ENCODE measurements at places on chromosomes 1 and 21.
A peak's percentile ranks its signal among the peaks of the same experiment; 100 is the strongest.

- DNase-seq = no peak
Observed at GRCh38 chr1:219902951-219903350, 25.4 kb downstream of the SLC30A10 start.

DNA sequence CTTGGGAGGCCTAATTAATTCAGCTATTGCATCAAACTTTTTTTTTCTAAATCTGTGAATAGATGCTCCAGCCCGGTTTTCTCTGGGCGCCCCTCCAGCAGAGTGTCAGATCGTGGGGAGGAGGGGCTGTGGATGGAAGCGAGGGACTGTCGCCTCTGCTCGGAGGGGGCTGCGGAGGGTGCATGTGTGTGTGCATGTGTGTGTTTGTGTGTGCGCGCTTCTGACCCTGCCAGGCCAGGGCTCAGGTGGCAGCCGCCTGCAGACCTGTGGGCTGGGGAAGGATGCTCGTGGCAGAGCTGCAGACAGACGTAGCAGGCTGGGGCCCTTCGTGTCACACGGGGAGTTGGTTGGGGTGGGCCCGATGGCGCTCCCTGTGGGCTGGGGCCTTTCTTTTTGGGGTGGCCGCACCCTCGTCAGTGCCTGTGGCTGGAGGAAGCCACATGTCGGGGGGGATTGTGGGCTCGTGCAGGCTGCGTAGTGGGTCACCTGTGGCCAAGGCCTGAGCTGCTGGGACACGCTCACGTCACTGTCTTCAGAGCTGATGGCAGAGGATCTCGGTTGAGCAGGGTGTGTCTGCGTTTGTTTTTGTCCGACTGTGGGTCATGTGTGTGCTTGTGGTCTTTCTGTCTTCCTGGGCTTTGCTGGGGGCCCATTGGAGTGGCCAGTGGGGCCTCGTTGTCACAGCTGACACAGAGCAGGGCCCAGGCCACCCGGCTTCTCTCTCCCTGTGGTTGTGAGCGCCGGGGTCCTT lies 2.8 kb downstream of the SKI start:
- DNase-seq = no peak

- no peak for DNase-seq
Observed at GRCh38 chr1:110481968-110482623, 31.1 kb downstream of the PROK1 start.

GRCh38 chr1:119966020-119966419 lies 69.7 kb upstream of the ADAM30 start:
- no peak for DNase-seq

- peak; percentile 97 for DNase-seq
Observed at GRCh38 chr1:9110669-9111356, 18.1 kb downstream of the GPR157 start.

DNA sequence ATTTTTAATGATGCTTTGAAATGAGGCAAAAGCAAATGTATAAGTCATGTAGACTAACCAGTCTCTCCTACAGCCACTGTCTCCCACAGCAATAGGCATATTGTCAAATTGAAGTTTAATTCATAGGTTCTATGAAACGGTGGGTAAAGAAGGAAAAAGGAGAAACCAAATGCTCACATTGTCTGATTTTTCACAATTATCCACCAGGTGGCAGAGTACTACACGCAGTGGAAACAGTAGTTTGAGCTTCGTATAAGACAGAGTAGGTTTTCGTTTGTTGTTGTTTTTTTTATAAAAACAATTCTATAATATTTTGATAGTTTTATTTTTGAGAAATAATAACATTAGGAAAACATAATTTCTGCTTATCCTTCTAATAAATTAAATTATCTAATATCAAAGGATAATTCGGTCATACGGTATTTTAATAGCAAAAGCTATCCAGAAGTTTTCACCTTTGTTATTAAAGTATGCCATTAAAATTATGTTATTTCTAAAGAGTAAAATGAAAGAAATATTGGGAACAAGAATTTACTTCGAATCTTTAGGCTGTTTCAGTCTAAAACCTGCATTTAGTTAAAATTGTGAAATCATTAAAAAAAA lies 39.1 kb downstream of the TYW3 start:
- peak; percentile 50 for DNase-seq

DNA sequence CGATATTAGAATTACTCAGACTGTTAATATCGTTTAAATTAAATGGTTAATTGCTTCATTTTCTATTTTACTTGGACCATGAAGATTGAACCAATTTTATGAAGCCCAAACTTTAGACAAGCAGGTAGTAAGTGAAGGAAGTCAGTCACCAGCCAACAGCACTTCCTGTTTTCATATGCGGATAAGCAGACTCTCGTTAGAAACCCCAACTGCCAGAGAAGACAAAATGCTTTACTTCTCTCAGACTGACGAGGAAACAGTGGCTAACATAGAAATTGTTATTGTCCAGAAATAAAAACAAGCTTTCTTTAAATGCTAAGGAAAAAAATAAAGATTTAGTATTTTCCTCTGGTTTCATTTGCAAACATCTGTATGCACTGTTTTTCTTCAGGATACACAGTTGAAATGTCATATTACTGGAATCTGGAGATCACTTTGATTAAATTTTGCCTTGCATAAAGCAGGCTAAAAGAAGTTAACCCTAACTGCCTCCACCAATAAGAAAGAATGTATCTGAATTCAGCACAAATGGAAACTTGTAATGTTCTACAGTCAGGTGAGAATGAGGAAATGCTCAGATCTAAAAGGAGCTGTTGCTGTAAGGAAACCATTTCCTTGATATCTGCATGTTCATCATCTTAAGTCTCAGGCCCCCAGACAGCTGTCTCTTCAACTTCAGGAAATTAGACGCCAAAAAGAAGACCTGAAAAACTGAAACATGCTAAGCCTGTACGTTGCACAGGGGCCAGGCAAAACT lies 129.8 kb upstream of the SAMSN1 start:
- peak; percentile 17 for DNase-seq

GRCh38 chr1:162284206-162284955 lies 92.3 kb downstream of the SPATA46 start:
- DNase-seq = no peak

- no peak for DNase-seq
Observed at GRCh38 chr1:220698607-220699016, 8.4 kb downstream of the C1orf115 start.

DNA sequence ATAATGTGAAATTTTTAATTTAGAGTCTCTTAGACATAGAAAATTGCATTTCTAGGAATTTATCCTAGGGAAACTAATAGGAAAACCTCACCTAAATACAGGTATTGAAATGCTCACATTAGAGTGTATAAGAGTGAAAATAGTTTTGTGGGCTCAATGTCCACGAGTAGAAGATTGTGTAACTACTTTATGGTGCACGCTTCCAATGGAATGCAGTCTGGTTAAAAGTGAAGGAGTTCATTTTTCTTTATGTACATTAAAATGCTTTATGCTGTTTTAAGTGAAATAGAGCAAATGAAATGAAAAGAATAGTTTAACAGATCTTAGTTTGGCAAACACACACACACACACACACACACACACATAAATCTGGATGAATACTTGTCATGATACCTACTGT lies 278.2 kb downstream of the USP25 start:
- DNase-seq = no peak

GRCh38 chr1:152110860-152111514 lies 4.3 kb downstream of the TCHH start:
- peak; percentile 65 for DNase-seq

DNA sequence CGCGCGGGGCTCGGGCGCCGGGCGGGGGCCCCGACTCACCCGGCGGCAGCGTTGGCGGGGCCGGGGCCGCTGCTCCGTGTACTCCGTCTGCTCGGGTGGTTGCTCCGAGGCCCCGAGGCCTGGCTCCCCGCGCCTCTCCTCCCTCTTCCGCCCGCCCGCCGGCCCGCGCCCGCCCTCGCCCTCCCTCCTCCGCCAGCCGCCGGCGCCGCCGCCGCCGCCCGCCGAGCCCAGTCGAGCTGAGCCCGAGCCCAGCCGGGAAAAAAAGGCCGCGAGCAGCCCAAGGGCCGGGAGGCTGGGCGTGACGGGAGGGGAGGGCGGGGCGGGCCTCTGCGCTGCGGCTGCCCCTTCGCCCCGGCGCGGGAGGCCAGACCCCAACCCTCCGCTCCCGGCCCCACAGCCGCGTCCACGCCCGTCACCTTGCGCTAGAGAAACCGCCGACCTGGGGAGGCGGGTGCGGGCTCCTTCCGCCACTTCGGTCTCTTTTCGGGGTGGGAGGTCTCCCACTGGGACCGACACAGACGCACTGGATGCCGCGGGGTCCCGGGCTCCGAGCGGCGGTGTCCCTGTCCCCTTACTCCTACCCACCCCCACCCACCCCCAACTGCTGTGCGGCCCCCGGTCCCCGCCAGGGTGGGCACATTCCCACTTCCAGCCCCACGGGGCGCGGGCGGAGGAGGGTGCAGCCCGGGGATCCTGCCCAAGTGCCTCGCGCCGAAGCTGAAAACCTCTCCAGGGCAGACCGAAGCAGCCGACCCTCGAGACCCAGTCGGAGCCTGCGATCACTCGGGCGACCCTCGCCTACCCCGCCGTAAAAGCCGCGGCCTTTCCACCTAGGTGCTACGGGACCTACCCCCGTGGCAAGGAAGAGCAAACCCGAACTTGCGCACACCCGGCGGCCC lies at the start of gene CERS2:
TSS of gene CERS2 (minus strand) at position 256 of the 899 bp plus-strand sequence. CDS start 5,745 bp downstream, outside the sequence.
- DNase-seq = peak; percentile 85

- DNase-seq = no peak
Observed at GRCh38 chr1:200973937-200974657, 49.4 kb downstream of the KIF21B start.

DNA sequence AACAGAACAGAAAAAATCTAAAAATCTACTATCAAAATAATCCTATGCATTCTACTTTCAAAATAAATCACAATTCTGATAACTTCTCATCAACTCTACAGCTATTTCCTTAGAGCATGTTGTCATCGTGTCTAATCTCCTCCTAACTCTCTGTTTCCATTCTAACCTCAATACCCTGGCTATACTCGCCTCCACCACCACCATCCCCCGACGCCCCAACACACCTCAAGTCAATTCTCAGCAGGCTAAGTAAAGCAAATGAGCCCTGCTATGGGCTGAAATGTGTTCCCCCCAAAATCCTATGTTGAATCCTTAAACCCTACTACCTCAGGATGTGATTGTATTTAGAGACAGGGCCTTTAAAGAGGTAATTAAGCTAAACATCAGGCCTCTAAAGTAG lies 34.6 kb downstream of the NRDC start:
- no peak for DNase-seq

DNA sequence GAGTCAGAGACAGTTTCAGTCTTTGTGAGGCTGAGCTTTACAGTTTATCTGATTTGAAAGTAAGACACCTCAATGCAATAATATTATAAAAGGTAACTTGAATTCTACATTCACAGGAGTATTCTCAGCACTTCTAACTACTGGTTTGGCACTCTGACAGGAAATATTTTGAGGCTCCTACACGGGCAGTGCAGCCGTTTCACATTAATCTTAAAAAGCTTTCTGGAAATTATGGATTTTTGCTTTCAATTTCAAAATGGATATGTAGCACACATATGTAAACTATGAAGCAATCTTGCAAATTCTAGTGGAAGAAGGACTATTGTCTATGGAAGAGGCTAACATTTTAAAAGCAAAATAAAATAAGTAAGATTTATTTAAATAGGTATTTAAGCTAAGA lies 262.9 kb upstream of the SNX7 start:
- no peak for DNase-seq

DNA sequence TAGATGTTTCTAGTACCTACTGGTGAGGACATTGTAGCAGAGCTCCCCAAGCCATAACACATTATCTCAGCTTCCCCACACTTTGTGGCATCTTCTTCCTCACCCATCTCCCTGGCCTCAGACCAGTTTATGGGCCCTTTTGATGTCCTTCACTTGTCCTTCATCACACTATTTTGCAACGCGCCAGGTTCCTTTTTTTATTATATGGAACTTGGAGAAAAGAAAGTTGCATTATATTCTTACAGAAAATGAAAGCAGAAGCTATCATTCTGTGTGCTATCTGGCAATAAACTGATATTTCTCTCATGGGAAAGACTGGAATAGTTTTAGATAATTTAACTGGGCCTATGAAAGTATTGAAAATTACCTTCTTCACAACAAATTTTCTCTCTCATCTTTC lies 196.9 kb upstream of the ETV3 start:
- DNase-seq = no peak

DNA sequence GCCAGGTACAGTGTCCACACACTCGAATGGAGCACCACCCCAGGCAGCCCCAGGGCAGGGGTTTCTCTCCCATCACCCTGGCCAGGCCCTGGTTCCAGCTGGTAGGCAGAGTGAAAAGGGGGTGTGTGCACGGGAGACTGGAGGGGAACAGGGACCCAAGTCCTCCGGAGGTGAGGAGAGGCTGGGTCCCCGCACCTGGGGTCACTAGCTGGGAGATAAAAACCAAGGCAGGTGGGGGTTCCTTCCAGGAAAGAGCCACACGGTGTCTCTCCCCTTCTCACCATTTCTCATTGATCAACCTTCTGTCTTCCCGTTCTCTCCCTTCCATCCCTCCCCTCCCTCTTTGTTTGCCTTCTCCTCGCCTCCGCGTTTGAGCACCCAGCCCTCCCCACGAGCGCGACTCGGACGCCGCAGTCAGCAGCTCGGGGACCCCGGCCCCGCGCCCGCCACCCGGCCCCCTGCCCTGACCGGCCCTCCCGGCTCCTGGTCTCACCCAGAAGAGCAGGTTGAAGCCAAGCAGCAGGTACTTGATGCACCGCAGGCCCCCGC lies 358 bp downstream of the TSPAN2 start:
- no peak for DNase-seq

DNA sequence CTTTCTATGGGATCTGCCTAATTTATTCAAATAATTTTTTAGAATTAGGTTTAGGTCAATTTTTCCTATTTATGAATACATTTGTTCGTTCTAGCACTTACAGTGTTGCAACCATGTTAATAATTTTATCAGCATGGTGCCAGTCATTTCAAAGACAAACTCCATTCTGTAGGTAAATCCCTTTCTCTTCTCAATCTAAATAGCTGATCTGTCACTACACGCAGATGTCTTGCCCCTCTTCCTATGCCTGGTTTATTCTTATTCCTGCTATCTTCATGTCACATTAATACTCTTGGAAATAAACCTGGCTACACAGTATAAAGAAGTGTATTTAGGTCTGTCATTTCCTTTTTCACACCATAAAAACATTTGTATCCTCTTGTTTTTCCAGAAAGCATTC lies 1172.4 kb downstream of the BRINP3 start:
- no peak for DNase-seq

DNA sequence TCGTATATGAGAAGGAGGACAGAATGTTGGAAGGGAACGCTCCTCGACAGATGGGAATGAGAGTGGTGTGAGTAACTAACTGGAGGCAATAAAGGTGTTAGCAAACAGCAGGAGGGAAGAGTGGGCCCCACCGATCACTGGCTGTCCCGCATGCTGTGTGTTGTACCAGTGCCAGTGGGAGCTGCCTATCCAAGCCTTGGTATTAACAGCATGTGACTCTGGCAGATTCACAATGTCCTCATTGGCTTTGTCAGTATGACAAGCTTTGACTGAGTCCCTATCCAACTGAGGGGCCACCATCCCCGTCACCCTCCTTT lies 188.3 kb downstream of the NRIP1 start:
- DNase-seq = no peak

GRCh38 chr1:230153641-230154296 lies 86.7 kb downstream of the GALNT2 start:
- no peak for DNase-seq

- peak; percentile 83 for DNase-seq
Observed at GRCh38 chr1:221494670-221495069, 247.2 kb downstream of the DUSP10 start.
